ENCODE measurements at places on chromosomes 11 and 22.

DNA sequence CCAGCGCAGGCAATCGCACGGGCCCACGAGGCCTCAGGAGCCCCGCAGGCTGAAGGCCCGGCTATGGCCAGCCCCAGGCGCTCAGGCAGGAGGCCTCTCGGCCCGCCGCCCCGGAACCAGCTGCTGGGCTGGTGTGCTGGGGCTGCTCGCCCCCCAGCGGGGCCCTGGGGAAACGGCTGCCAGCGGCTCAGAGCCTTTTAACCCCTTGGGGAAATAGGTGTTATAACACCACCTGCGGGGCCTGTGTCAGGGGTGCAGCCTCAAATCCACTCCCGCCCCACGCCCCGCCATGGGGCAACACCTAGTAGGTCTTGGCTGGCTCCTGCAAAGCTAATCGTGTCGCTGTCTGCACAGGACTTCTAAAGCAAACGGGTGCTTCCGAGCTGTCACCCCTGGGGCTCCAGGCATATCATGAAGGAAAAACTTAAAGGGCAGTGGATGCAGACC is 237.4 kb downstream of the TTC28 start:
- peak; percentile 90 for DNase-seq

DNA sequence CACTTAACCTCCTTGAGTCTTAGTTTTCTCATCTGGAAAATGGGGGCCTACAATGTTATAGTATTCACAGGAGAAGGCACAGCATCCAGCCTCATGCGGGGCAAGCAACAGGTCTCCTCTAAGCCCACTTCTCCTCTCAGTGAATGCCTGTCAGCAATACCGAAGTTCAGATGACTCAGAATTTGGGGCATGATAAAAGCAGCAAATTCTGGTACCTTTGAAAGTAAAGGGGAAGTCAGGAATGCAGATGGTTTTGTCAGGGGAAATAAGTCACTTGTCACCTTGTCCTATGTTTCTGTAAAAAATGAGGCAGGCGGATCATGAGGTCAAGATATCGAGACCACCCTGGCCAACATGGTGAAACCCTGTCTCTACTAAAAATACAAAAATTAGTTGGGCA is 350.2 kb downstream of the LARGE1 start:
- DNase-seq: no peak

GRCh38 chr11:8105666-8106065 is 24.7 kb downstream of the TUB start:
- DNase-seq: no peak

DNA sequence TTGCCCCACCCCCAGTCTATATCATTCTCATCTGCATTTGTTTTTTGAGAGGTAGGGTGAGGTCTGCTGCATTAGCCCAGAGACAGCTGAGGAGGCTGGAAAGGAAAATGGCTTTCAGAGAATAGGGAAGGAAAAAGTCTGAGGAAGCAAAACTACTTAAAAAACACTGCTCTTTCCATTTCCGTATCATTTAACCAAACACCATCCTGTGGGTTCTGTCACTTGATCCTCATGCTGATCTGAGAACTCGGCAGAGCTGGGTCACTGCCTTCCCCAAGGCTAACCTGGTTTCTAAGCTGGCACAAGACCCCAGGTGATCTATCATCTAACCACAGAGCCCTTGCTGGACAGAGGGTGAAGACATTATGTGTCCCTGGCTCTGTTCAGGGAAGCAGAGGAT is 1.2 kb downstream of the FOLR2 start:
- no peak for DNase-seq

DNA sequence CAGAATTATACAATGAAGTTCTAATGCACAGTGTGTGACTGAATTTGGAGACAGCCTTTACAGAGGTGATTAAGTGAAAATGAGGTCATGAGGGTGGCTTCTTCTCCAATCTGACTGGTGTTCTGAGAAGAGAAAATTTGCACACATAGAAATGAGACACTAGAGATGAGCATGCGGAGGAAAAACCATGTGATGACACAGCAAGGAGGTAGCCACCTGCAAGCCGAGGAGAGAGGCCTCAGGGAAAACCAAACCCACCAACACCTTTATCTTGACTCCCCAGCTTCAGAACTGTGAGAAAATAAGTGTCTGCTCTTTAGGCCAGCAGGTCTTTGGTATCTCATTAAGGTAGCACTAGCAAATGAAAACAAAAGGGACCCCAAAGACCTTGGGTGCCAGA is 93.2 kb downstream of the GGTLC2 start:
- no peak for DNase-seq

All from activated naive CD4-positive, alpha-beta T cell treated with anti-CD3 and anti-CD28 coated beads for 36 hours (primary cell).